ENCODE measurements at places on chromosomes 5 and 9.

GRCh38 chr9:71908825-71909224, 2.2 kb downstream of the ABHD17B start:
- DNase-seq, result no peak

- DNase-seq, result no peak
Measured at GRCh38 chr9:122172131-122172530, 12.4 kb downstream of the MORN5 start.

DNA sequence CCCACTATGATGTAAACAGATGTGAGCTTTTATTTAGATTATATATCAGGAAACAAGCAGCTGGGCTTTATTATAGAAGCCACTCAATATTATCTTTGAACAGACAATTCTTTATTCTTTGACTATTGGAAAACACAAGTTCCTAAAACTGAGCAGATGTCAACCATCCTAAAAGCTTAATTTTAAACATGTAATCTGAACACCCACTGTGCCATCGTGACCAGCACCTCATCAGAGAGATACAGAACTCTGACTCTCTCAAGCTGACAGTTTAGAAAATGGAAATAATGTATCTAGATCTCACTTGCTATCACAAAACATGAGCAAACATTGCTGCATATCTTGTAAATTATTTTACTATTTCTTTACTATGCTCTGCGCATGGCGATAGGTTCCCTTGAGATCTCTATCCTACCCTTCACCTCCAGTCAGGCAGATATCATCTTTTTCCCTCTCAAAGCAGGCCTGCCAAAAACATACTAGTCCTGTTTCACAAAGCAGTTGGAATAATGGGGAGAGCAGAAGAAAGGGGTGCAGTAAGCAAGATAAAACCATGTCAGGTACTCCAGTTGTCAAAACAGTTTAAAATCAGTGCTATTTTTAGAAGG, 151.0 kb downstream of the KIAA0825 start:
- DNase-seq, result no peak

GRCh38 chr9:15142878-15143534, 164.0 kb downstream of the TTC39B start:
- DNase-seq, result no peak

GRCh38 chr5:139494256-139494655, 11.7 kb upstream of the STING1 start:
- DNase-seq, result no peak

DNA sequence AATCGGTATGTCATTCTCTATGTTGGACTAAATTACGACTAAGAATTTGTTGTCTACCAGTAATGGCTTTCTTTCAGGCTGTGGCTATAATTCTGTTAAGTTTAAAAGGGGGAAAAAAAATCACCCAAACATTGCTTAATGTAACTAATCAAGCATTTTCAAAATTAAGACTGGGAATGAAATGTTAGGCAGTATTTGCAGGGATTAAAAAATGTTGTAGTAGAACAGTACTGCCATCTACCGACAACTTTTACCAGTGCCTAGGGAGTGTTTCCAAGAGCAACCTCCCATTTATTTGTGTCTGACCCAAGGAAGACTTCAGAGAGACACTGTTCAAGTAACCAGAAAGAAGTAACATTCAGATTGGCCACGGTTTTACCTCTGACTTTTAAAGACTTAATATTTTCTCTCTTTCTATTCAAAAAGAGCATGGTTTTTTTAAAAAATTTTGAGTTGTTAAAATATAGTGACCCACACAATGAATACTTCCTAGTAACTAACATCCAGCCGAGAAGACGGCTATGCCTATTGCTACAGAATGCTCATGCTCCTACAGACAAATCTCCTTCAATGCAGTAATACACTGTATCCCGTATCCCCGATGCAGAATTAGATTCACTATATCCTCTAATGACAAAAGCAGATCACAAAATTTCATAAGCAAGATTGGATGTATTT, 92.4 kb downstream of the ARL15 start:
- no peak for DNase-seq

GRCh38 chr9:104090578-104090977, 3.5 kb upstream of the SMC2 start:
- no peak for DNase-seq

- no peak for DNase-seq
Measured at GRCh38 chr5:15601274-15601673, 101.3 kb downstream of the FBXL7 start.

- DNase-seq, result no peak
Measured at GRCh38 chr9:88266416-88266815, 121.8 kb upstream of the SPIN1 start.

- DNase-seq, result no peak
Measured at GRCh38 chr9:96126321-96126881, 175.6 kb downstream of the HSD17B3 start.

DNA sequence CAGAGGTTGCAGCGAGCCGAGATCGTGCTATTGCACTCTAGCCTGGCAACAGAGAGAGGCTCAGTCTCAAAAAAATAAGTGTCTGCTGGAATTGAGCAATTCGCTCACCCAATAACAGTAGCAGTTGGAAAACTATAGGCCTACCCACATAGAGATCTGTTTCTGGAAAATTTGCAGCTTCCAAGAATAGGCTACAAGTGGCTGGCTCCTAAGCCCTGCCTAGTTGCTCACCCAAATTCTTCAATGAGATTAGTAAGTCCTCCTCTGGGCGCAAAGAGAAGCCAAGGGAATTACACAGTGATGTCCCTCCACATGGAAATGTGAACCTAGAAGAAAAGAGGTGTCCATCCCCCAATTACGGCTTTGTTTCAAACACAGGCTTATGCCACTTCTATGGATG, 42.6 kb upstream of the RNF38 start:
- no peak for DNase-seq

DNA sequence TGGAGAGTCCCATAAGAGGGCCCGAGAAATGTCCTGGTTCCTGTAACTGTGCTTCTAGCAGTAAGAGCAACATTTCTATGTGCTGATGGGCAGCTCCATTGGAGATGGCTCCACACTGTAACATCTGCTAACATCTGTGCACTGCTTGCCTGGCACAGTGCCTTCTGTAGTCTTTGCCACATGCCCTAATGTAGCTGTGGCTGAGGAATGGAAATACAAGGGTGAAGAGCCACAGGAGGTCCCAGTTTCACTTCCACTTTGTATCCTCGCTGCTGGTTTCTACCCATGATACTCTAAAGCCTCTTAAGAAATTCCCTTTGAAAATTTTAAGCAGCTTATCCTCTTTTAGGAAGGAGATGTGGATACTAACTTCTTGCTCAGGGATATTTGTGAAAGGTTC, 97.4 kb downstream of the HOMER1 start:
- no peak for DNase-seq

DNA sequence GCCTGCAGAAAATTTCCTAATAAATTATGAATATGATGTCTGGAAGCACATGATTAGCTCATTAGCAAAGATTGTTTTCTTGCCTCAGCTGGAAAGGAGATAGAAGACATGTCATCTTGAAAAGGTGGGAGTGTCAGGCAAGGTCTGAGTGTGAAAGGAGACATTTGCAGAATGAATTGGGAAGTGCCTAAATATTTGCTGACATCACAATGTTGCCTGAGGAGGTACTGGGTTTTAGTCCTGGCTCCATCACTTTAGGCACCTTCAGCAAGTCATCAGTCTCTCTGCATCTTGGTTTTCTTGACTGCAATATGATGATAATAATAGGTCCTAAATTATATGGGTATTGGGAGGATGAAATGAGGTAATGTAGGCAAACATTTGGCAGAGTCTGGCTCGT, 140.1 kb downstream of the TRPM3 start:
- no peak for DNase-seq

GRCh38 chr5:14685757-14686156, 21.2 kb downstream of the OTULIN start:
- DNase-seq, result no peak

- DNase-seq, result no peak
Measured at GRCh38 chr9:5563886-5564285, 53.6 kb downstream of the PDCD1LG2 start.

DNA sequence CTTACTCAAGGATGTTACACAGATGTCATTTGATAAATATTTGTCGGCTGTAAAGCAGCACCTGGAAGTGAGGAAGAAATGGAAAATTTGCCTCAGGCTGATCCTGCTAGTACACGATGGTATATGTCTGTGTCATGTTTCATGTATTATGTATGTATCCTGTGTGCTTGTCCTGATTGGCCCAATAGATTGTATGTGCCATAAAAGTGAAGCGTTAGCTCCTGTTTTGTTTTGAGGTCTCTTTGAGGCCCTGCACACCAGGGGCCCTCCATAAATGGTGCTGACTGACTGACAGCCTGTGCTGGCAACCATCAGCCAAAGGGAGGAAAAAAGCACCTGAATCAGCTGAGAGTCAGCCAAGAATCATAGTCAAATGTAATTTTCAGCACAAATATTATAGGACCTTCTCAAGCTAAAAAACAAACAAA, 11.8 kb upstream of the LNPEP start:
- no peak for DNase-seq

- no peak for DNase-seq
Measured at GRCh38 chr5:107671742-107672210, 1.0 kb upstream of the EFNA5 start.

- DNase-seq, result no peak
Measured at GRCh38 chr5:19125956-19126713, 861.9 kb downstream of the CDH18 start.

DNA sequence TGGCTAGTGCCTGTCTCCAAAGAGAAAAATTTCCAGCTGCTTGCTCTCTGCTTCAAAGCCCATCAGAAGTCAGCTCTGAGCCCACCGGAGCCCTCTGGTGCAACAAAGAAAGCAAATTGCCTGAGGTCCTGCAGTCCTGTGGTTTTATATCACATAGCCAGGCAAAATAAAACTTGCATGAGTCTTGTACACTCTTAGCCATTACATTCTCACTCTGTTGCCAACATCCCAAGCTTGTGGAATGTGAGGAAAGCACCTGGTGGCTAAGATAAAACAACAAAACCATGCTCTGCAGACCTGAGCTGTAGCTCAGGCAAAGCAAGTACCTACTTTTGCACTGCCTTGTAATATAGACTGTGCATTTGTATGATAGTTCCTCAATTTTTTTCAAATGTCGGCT, 133.7 kb downstream of the GPBP1 start:
- no peak for DNase-seq

DNA sequence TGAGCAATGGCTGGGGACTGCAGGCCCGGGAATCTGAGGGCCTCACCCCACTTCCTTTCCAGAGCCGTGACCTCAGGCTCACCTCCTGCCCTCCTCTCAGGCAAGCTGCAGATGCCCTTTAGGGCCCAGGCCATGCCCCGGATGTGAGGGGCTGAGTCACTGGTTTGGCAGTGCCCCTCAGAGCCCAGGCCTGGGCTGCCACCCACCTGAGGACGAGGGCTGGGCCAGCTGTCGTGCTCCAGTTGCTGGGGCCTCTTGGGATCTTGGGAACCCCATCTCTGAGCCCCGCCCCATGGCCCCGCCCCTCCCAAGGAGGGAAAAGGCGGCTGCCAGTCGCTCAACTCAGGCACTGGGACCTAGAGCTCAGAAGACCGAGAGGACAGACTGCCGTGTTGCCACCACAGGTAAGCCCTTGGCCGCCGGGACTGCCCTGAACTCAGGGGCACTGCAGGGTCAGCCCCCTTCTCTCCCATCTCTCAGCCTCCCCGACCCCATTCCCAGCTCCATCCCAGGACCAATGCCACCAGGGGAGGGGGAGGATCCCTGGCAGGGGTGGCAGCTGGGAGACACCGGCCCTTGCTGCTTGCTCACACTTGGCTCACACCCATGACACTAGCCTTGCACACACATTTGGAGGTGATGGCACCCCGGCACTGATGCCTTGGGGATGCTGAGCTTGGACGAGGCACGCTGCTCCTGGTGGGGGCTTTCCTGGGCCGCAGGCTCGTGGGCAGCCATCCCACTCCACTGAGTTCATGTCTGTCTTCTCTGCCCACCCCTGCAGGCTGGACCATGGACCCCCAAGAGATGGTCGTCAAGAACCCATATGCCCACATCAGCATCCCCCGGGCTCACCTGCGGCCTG, at the start of gene CYSRT1:
CYSRT1 (plus strand) TSS at position 345 of the 865 bp plus-strand sequence; CDS start at position 793, 448 bp downstream.
- no peak for DNase-seq

- DNase-seq, result no peak
Measured at GRCh38 chr5:137405393-137405792, 93.7 kb downstream of the SPOCK1 start.
